ENCODE measurements at places on chromosomes 13 and 19.
A peak's percentile ranks its signal among the peaks of the same experiment; 100 is the strongest.

DNA sequence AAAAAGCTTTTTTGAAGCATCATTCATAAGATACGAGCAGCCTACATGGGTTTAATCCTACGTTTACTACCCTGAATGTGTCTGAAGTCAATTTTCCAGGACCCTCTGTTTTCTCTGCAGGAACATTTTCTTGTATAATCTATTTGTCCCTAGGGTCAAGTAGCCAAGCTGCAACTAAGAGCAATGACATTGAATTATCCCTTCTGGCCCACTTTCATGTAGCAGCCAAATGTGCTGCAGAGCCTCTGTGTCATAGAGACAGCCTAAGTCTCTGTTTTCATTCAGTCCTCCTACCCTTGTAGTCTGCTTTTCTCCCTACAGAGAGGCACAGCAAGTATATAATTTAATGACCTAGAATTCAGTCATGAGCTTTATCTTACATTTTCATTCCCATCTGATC, 82.1 kb downstream of the ZAR1L start:
- DNase-seq = peak; percentile 30

- no peak for DNase-seq
Measured at GRCh38 chr19:5445071-5445470, 10.1 kb upstream of the ZNRF4 start.

DNA sequence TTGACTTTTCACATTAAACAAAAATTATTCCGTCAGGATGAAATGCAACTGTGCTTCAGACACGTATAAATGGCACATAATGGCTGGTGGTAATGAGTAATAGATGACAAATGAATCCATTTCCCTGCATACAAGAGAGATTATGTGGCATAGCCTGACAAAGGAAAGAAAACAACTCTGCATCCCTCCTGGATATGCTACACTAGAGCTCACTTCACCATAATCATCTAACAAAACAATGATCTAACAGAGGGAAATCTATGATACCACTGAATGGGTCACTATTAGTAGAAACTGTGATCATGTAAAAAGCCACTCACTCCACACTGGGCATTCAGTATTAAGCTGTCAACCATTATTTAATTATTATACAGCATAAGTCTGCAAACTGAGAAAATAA, 1498.4 kb downstream of the EFNB2 start:
- DNase-seq = no peak

DNA sequence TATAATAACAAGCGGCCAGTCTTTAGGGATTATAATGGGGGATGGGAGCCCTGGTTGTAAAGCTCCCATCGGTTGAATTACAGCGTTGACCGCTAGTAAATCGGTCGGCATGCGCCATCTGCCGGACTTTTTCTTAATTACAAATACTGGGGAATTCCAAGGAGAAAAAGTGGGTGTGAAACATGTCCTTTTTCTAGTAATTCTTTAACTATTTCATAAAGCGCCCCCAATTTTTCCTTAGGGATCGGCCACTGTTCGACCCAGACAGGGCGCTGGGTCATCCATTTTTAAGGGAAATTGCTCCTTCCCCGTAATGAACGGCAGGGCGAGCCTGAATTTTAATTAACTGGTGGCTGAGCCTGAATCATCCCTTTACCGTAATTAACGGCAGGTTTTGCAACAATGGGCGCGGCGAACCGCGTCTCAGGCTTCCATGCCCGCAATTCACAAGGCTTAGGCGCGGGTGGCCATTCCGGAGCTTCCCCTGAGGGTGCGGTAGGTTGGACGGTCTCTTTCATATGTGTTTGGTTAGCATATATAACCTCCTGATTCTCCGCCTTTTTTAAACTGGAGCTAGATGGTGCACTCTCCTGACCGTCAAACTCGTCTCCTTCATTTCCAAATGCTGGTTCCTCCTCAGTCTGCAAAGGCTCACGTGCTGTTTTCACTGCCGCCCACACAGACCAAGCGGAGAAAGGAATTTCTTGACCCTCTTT, 30.2 kb upstream of the EVI5L start:
- peak; percentile 73 for DNase-seq

GRCh38 chr13:28657784-28658538, 969 bp upstream of the POMP start:
- DNase-seq = peak; percentile 69

Data from pons (tissue), 1 donor.